ENCODE measurements at places on chromosomes 2 and 18.

DNA sequence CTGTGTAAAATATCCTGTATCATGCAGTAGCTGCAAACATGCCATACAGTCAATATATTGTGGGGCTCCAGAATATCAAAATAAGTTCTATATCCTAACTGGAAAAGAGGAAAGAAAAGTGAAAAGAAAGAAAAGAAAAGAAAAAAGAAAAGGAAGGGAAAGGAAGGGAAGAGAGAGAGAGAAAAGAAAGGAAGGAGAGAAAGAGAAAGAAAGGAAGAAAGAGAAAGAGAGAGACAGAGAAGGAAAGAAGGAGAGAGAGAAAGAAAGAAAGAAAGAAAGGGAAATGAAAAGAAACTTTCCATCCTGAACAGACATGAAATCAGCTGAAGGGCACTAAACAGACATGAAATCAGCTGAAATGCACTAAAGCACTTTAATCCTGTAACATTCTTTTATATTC, 288.4 kb upstream of the NCKAP5 start:
- no peak for DNase-seq

DNA sequence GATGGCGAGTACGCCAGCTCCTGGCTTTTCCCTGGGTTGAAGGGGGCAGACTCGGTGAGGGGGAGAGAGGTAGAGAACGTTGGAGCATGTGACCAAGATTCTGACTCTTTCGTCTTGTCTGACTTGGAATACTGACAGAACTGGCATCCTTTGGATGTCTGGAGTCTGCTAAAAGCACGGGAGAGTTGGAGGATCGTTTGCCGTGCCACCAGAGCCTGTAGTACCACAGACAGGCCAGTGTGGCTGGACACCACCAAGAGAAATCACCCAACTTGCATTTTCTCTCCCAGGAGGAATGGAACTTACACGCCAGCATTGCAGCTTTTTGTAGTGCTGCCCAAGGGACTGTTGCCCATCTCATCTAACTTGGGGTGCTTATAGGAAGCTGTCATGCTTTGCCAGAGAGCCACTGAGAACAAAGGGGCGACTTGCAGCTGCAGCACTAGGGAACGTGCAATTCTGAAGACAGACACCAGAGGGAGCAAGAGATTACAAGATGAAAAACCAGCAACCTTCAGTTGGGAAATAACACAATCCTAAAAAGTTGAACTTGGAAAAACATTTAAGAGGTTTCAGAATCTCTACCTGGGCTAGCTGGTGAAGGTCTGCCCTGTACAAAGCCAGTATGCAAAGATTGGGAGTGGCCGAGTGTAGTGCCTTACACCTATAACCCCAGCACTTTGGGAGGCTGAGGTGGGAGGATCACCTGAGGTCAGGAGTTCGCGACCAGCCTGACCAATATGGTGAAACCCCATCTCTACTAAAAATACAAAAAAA, 24.1 kb downstream of the PSMG2 start:
- peak; percentile 86 for DNase-seq

DNA sequence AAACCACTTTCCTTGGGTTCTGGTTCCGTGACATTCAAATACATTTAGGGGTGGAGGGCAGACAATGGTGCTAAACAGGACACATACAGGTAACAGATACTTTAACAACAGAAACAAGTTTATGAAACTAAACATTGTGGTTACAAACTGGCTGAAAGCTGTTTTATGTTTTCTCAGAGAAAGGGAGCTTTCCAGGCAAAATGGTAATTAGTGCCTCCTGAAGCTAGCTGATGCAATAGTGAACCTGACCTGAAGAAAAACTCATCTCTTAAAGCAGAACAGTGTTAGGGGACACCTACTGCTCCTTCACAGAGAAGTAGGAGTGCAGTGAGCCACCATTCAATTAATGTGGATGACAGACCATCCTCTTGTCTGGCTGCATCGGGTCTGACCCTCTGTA, 138.9 kb downstream of the CCDC148 start:
- DNase-seq, result no peak

GRCh38 chr2:199261936-199262335, 195.8 kb downstream of the SATB2 start:
- no peak for DNase-seq

- DNase-seq, result no peak
Measured at GRCh38 chr2:197174539-197175094, 136.0 kb downstream of the ANKRD44 start.

- no peak for DNase-seq
Measured at GRCh38 chr2:162885281-162886070, 46.9 kb upstream of the KCNH7 start.

DNA sequence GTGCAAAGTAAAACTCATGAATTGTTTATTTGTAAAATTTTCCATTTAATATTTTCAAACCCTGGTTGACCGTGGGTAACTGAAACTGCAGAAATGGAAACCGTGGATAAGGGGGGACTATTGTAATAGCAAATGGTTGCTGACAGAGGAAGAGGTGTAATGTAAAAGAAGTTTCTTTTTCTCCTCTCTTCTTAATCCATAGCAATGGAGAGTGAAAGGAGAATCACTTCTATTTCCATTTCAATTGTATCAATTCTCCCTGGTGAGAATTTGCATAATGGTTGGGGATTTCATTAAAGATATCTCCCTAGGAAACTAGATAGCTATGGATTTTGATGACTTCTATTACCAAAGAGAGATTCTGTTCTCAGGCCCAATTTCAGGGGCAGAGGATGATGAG, 24.8 kb downstream of the TACR1 start:
- DNase-seq, result no peak

GRCh38 chr18:34626404-34627136, 83.5 kb upstream of the DTNA start:
- DNase-seq, result no peak

- DNase-seq, result no peak
Measured at GRCh38 chr2:127218812-127219170, 1.3 kb downstream of the CYP27C1 start.

- no peak for DNase-seq
Measured at GRCh38 chr2:42210203-42210602, 41.0 kb downstream of the EML4 start.

GRCh38 chr2:228869636-228870264, 401.3 kb downstream of the PID1 start:
- peak; percentile 26 for DNase-seq

DNA sequence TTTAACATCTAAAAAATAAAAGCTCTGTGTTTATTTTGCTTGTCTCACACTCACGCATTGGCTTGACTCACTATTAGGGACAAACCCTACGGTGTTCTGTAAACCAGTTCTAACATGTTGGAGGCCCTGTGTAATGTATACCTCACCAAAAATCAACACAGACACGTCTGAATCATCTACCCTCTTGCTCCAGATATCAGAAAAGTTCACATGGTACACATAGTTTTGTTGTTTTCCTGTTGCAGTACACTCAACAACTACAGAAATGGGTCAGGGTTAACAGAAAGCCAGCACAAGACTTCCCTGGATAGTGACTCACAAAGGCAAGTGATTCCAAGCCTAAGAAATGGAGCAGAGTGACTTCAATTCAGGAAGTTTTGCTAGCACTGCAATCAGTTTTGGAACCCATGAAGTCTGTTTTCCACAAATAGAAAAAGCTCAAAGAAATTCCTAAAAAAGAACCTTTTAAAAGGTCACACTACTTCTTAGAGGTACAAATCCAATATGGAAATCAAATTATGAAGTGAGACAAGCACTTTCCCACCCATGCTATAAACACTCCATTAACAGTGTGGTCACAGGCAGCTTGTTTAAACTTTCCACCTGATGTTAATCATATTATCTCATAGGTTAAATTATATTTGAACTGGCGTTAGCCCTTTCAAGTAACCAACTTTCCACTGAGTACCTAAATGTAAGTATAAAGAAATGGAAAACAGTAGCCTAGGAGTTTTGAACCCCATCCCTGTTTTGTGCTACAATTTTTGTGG, 87.4 kb downstream of the GAREM1 start:
- DNase-seq, result no peak

DNA sequence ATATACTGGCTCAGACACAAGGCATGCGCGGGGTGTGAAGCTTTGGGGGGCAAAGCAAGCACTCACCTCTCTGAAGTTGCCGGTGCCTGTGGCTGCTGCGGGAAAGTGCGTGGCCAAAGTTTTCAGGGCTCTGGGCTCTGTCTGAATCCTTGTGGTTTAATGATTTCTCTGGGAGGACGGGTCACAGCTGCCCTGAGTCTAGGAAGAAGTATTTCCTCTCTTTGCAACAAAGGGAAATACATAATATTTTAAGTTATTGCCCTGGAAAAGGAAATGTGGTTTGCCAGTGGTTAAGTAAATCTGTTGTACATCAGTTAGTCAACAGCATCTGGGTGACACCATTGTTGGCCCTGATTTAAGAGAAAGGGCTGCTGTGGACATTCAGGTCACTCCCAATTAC, 56.7 kb upstream of the ZDBF2 start:
- no peak for DNase-seq

DNA sequence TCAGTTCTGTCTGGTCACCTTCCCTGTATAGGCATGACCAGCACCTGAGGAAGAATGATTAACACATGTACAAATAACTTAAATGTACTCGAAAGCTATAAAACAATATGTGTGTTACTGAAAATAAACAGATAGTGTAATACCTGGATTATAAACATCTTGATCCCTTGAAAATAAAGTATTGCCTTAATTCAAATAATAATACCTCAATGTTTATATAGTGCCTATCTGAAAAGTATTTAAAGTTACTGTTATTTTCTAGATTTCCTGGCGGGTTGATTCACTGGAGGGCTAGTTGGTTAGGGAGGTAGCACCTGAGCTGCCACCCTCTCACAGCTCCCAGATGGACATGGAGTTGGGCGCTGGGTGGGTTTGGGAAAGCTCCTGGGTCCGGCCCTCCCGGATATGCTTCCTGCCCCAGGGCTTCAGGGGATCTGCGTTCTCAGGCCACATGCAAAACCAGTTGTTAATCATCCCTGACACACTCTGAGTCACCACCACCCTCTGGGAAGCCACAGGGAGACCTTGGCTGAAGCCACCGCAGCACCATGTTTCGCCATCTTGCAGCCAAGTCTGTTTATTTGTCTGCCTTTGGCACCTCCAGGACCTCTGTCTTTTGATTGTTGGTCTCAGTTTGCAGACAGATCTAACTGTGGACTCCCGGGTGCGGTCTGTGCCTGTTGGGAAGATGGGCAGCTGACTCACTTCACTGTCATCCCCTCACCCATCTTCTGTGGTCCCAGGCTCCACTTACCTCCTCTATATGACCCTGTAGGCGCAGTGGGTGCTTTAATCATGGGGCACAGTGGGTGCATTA, 35.3 kb downstream of the RAB31 start:
- DNase-seq, result peak; percentile 52

GRCh38 chr18:46009125-46009840, 42.2 kb upstream of the EPG5 start:
- DNase-seq, result no peak

GRCh38 chr2:10400568-10400977, 47.6 kb downstream of the ODC1 start:
- no peak for DNase-seq

- DNase-seq, result peak; percentile 95
Measured at GRCh38 chr2:241950413-241951315, 81.1 kb downstream of the RTP5 start.

GRCh38 chr2:3303583-3304406, 73.8 kb downstream of the EIPR1 start:
- peak; percentile 91 for DNase-seq

- no peak for DNase-seq
Measured at GRCh38 chr2:227716501-227716900, 1.3 kb downstream of the SLC19A3 start.

- DNase-seq, result no peak
Measured at GRCh38 chr2:201348758-201349157, 8.4 kb downstream of the FLACC1 start.

DNA sequence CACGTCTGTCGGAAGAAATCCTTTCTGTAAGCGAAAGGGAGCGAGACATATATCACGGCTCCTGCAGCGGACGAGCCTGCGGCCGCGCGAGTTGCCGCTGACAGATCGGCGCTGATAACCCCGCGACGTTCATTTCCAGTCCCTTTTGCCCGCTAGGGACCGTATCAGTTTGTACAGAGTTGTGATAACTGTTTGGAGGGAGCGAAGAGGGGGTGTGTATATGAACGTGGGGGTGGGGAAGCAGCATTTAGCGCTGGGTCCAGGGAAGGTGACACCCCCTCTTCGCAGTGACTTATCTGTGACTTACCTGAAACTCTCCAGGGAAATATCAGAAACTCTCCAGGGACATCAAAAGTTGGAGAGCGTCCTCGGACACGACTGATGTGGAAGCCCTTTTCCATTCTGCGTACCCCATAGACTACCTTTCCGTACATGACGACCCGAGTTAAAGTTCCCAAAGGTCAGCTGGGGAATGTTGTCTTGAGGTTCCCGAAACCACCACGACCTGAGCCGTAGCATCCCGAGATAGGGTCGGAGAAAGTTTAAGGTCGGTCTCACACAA, 948 bp upstream of the GATA6 start:
- DNase-seq, result no peak

DNA sequence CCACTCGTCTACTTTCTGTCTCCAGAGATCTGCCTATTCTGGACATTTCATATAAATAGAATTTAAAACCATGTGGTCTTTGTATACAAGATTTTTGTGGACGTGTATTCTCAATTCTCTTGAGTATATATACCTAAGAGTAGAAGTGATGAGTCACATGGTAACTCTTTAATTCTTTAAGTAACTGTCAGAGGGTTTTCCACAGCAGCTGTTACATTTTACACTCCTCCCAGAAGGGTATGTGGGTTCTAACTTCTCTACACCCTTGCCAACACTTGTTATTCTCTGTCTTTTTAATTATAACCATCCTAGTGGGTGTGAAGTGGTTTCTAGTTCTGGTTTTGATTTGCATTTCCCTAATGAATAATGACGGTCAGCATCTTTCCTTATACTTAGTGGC, 70.9 kb downstream of the MAP3K20 start:
- DNase-seq, result no peak

GRCh38 chr2:128756365-128756717, 437.7 kb upstream of the HS6ST1 start:
- DNase-seq, result no peak

DNA sequence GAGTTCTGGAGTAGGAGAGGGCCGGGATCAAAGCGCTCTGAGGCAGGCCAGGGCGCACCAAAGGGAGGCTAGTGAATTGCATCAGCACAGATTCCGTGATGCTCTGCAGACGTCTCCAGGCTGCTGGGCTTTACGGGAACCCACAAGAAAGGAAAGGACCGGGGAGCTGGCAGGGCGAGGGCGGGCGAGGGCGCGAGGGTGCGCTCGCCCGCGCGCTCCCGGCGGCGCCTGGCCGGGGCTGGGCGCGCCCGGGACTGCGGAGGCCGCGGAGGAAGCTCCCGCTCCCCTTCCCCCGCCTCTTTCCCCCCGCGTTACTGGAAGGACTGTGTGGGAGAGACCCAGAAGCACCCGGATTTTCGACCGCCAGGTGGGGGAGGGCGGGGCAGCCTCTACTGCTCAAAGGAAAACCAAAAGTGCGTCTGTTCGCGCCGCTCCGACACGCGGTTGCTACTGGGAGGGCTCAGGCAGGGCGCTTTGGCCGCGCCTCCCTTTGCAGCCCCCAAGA, 2.4 kb upstream of the FOSL2 start:
- peak; percentile 87 for DNase-seq

GRCh38 chr2:86510436-86510933, 52.8 kb downstream of the CHMP3 start:
- no peak for DNase-seq
